Stimulated activated CD8-positive, alpha-beta memory T cell treated with anti-CD3 and anti-CD28 coated beads, Interleukin-7, amount 100 ng/mL, for 1 hour (primary cell): ENCODE measurements at places on chromosomes 2 and 18.

GRCh38 chr2:224077773-224078507 is 38.9 kb upstream of the SERPINE2 start:
- no peak for DNase-seq

DNA sequence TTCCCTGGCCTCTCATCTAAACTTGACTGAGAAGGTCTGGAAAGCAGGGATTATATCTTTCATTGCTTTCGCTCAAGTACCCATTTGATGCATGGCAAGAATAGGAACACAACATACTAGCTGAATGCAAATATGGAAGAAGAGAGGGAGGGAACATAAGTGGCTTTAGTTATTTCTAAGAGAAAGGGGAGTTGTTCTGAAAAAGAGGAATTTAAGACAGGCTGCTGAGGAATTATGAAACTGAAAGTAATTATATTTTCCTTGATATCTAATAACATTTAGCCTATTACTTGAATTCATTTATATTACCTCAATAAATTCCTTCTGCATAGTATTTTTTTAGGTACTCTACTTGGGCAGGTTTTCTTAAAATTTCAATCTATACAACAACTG is 105.8 kb upstream of the TTN start:
- no peak for DNase-seq

DNA sequence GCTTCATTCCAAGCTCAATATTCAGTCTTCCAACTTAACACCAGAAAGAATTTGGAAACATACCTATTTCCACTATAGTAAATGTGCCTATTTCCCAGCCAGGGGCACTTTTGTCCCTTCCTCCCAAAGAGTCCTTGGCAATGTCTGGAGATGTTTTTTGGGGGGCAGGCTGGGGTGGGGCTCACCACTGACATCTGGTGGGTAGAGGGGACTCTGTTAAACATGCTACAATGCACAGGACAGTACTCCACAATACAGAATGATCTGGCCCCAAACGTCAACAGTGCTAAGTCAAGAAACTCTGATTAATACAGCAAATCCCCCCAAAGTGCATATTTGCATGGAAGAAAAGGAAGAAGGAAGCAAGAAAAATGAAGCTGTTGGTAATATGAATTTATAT is 61.7 kb downstream of the SMIM21 start:
- DNase-seq = no peak

- DNase-seq = no peak
These were observed 780.7 kb upstream of the FANCL start for GRCh38 chr2:59021786-59022185.

DNA sequence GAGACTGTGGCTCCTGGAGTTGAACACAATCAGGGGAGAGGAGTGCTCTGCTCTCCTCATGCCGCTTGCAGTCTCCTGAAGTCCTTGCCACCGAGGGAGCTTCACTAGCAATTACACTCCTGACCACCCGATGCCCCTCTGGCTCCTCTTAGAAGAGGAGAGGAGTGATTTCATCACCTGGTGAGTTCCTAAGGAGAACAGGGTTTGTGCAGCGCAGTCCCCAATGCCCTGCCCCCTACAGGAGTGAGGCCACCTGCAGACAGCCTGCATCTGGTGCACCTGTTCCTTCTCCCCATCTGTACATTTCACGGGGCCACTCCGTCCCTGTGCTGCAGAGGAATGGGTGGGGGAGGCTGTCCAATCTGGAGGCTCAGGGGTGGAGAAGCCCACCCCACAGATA is 267.2 kb downstream of the HRH4 start:
- no peak for DNase-seq

GRCh38 chr18:78246050-78246449 is 733.6 kb upstream of the SALL3 start:
- no peak for DNase-seq

DNA sequence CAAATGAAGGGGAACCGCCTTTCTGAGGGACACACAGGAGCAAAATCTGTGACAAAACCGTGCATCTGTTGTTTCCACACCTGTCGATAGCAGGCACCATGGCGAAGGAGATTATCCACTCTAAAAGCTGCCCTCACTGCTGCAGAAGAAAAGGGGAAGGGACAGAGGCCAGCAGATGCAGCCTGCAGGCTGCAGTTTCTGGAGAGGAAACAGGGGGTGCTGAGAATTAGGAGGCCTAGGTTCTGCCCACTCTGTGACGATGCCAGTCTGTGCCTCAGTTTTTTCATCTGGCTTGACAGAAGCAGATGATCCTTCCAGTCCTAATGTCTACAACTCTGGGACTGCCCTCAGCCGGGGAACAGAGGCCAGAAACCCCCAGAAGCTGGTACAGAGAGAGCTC is 17.7 kb downstream of the PAX8 start:
- DNase-seq = no peak

GRCh38 chr18:48563027-48563426 is 24.2 kb downstream of the CTIF start:
- DNase-seq = no peak

- no peak for DNase-seq
These were observed 49.8 kb upstream of the TNP1 start for GRCh38 chr2:216909541-216910210.

- no peak for DNase-seq
These were observed 4.7 kb upstream of the KLHL30 start for GRCh38 chr2:238133499-238134392.

DNA sequence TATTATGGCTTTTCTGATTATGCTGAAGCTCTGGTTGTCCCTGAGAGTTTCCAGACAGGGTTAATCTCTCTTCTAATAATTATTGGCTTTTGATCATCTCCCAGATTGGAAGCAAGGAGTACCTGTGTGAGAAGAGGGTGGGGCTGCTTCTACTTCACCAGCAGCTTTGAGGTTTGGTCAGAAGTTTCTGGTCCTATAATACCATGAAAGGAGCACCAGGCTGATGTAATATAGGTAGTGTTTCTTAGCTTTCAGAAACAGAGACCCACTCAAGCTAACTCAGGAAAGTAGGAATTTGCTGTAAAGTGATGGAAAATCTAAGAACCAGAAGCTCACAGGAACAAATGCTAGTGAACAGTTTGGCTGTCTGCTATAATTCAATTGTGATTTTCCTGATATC is 57.6 kb downstream of the SGPP2 start:
- DNase-seq = no peak

DNA sequence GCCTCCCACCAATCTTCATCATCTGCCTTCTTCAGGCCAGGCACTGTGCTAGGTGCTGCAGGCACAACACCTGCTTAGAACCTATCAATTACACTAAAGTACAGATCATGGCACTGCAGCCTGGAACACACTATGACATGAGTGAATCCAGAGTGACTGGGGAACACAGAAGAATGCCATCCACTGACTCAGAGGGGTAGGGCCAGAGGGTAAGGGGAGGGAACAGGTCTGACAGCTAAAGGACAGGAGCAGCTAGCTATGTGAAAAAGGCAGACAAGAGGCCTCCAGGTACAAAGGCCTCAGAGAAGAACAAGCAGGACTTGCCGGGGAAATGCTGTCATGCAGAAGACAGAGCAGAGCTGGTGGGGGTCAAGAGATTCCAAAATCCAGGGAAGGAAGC is 53.3 kb upstream of the ACAA2 start:
- DNase-seq = no peak

- no peak for DNase-seq
These were observed 129.9 kb downstream of the MTX2 start for GRCh38 chr2:176399074-176399598.

- DNase-seq = no peak
These were observed 209.0 kb downstream of the L3MBTL4 start for GRCh38 chr18:6205706-6206105.

- no peak for DNase-seq
These were observed 46.4 kb upstream of the BZW1 start for GRCh38 chr2:200765139-200765951.

DNA sequence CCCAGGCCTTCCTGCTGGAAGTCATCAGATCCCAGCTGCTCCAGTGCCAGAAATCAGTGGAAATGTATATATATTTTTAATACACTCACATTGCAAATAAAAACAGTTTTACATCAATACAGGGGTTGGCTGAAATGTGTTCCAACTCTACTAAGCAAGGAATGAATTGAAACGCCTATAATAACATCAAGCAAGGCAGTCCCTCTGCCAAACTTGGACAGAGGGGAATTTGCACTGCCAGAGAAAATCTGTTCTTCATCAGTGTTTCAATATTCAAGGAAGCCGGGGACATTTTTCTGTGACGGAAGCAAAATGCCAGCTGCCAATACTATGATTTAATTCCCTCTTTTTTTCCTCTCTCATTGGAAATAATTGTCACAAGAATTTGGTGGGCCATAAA is 335.3 kb downstream of the TNS1 start:
- DNase-seq = no peak

DNA sequence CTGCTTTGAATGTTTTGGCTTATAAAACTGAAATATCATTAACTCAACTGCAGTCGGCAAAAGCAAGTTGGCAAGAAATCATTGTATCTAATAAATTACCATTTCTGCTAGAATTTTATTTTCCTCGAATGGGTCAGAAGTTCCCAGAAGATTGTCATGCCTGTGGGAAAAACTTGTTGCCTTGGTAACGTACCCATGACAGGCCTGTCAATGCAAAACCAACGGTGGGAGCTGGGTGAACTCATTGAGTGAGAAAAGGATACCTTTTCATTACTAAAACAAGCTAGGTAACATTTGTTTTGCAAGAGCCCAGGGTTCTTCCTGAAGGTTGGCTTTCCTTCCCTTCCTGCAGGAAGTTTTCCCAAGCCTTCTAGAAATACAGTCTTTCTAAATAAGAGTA is 9.5 kb downstream of the PLB1 start:
- DNase-seq = no peak

DNA sequence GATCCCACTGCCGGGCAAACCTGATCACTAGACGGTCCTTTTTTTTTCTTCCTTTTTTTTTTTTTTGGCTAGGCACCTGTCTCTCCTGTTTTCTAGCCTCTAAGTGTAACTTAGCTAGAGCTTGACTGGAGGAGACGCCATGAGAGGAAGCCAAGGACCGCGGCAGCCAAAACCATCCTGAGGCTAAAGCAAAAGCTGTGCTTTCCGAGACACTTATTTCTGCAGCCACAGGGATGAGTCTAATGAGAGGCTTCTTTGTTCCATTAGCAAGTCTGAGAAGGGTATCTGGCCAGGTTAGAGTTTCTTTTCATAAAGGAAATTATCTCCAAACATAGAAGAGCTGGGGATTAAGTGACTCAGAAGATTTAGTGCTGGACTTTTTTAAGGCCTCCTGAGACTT is 7.3 kb upstream of the CXCR4 start:
- no peak for DNase-seq

GRCh38 chr2:67633212-67633856 is 236.2 kb downstream of the ETAA1 start:
- DNase-seq = no peak

- no peak for DNase-seq
These were observed 1094.7 kb upstream of the KLHL29 start for GRCh38 chr2:22290302-22290701.
